ENCODE measurements at places on chromosomes 7 and 10. TPM values are rescaled to one million over a fixed set of nuclear protein-coding genes. Genes with fewer than 3 reads are reported as not detected.

The ECHS1 gene
- total RNA-seq: 52.7 TPM

- no peak for DNase-seq
These were observed 304.2 kb downstream of the RPS24 start for GRCh38 chr10:78337646-78338391.

DNA sequence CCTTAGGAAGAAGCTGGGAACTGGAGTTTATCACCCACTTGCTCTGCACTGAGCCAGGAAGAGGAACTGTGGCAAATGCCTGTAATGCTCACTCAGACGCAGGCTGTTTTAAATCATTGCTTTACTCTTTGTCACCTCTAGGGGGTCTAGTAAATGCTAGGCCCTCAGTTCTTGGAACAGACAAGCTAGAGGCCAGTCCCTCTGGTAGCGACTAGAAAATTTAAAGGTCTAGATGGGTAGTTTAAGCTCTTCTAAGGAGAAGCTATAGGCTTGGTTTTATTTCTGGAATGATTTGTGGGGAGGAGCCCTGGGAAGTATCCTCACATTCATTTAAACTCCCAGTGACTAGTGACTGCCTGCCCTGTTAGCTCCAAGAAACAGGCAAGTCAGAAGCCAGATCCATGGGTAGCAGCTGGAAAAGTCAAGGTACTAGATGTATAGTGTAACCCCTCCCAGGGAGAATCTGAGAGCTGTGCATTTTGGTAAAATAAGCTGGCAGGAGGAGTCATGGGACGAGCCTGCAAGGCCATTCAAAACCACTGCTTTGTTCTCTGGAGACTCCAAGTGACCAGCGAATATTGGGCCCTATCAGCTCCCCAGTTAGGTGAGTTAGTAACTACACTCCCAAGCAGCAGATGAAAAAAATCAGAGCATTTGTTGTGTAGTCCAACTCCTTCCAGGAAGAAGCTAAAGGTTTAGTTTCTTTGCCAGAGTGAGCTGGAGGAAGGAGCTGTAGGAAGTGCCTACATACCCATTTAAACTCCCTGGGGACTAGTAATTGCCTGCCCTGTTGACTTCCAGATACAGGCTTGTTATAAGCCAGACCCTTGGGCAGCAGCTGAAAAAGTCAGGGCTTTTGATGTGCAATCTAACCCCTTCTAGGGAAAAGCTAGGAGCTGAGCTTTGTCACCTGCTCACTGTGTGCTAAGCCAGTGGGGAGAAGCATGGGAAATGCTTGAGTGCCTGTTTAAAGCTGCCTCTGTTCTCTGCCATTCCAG, 68.9 kb downstream of the DYNC1I1 start:
- no peak for DNase-seq

GRCh38 chr7:85719981-85720953, 533.4 kb upstream of the SEMA3D start:
- DNase-seq: no peak

GRCh38 chr7:69204943-69205342, 393.3 kb upstream of the AUTS2 start:
- DNase-seq: no peak

DNA sequence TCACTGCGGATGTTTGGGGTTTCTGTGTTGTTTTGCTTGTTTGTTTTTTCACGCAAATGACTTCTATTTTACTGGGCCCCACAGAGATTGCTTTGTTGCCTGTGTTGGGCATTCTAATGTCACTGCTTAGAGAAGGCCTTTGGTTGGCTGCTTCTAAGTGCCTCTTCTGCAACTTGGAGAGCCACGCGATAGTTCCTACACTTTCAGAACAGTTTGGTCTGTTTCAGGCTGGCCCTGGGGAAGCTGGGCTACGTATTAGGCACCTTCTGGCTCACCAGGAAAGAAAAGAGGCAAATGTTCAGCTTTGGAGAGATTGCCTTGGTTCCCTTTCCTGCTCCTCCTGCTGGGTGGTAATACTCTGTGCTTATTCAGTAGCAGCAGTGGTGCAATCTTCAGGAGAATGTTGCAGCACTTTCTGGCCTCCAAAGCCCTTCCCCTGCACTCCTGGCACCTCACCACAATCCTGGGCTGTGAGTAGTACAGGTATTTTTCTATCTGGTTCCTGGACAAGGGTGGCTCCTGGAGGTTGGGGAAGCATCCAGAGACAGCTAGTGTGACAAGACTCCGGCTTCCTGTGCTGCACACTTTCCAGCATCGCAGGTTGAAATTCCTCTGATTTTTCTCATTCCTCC, 1.2 kb downstream of the ANTXRL start:
- DNase-seq: no peak

- no peak for DNase-seq
These were observed 80.1 kb upstream of the PDCD4 start for GRCh38 chr10:110791541-110792073.

- DNase-seq: no peak
These were observed 57.2 kb downstream of the MAD1L1 start for GRCh38 chr7:2175514-2175913.

DNA sequence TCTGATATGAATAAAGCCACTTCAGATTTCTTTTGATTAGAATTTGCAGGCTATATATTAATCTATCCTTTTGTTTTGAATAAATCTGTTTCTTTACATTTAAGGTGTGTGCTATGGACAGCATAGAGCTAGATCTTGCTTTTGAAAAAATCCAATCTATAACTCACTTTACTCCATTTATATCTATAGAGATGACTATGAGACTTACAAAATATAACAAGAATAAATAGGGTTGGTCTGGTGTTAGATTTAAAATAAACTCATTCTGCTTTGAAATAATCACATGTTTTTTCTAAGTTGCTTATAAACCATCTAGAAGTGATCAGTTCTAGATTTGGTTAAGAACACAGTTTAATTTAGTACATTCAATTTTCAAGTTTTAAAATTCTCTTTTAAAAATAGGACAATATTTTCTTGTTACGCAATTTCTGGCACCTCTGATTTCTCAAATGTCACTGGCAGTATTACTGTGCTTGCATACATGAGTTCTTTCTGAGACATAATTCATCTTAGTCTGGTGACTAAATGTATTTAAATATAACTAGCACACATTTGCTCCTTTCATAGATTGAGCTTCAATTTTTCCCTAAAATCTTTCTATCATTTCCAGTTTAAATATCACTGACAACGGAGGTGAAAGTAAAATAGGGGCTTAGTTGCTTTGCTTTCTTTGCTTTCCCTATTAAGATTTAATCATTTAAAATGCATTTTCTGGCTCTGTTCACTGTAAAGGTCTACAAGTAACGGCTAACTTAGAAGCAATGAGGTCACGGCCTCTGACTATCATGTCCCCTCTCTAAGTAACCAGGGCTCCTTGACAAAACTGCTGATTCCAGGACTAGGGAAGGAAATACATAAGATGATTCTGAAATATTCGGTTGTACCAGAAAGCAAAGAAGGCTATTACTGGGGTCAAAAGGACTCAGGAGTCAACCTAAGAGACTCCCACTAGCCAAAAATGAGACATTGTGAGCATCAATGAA, 89.3 kb downstream of the ICA1 start:
- no peak for DNase-seq

The DDX21 gene
- 209 TPM for total RNA-seq

The RBP3 gene
- not detected for total RNA-seq

The ANXA8 gene
- not detected for total RNA-seq

DNA sequence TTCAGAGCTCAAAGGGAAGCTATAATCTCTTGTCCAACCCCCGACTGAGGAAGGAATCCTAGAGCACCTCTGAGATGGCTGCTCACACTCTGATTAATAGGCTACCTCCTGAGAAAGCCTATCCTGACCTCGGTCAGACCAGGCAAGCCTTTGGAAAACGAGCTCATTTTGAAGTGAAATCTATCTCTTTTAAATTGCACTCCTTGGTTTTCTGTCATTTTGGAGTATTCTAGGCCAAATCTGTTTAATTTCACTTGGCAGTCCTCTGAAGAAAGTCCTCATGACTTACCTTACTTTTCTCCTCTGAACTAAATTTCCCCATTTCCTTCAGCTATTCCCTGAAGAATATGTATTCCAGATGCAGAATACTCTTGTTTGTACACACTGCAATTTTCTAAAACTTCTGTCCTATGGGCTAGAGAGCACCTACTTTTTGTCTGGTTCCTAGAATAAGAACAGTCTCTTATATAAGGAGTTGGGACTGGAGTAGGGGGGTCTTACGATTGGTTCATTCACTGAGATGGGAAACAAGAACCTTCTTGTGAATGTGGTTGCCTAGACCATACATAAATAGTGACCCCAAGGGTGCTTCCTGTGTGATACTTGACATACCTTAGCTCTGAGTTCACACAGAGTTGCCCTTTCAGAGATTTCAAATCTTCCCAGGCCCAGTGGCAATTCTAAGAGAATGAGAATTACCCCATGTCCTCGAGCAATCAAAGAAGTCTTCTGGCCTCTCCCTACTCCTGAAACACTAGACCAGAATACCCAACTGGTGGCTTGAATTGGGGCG, 31.9 kb upstream of the HPS1 start:
- no peak for DNase-seq

The FGL2 gene
- total RNA-seq: 1.4 TPM

DNA sequence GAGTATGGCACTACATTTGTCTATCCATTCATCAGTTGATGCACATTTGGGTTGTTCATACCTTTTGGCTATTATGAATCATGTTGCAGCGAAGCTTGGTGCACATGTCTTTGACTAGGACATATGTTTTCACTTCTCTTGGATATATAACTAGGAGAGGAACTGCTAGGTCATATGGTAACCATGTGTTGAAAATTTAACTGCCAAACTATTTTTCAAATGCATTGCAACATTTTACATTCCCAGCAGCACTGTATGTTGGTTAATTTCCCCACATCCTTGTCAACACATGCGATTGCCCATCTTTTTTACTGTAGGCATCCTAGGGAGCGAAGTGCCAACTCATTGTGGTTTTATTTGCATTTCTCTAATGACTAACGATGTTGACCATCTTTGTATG, 183.4 kb downstream of the PRKCQ start:
- no peak for DNase-seq

The KLHL7 gene
- total RNA-seq: 20.1 TPM

The CALHM3 gene
- total RNA-seq: not detected

The WNT2 gene
- total RNA-seq: not detected

GRCh38 chr10:60394446-60394845, 4.8 kb upstream of the ANK3 start:
- no peak for DNase-seq

DNA sequence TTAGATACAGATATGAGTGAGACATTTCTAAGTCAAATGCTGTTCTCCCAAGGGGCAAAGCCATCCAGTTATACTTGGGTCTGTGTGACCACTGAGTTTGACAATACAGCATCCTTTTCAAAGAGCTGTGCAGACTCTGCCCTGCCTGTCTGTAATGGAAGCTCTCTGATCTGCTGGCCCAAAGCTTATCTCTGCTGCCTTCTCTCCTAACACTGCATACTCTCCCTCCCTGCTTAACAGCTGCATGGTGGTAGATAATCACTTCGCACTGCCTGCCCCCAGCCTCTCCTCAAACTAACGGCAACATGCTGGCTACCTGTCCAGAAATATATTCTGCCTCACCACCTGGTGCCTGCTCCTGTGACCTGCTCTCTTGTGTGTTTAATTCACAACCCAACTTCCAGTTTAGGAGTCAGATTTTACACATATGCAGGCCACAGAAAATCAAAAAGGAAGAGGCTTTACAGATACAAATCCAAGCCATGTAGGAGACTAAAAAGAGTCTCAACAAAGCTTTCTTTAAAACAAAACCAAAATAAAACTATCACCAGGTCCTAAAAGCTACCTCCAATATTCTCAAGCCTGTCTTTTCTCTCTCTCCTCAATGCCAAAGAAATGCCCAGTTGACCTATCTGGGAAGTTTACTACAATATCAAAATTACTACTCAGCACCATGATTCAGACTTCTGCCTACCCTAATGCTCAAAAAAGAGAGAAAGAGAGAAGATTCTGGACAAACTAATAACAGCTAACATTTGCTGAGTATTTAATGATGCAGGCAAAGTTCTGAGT, 145.6 kb downstream of the RELN start:
- DNase-seq: no peak

The RELN gene
- not detected for total RNA-seq

DNA sequence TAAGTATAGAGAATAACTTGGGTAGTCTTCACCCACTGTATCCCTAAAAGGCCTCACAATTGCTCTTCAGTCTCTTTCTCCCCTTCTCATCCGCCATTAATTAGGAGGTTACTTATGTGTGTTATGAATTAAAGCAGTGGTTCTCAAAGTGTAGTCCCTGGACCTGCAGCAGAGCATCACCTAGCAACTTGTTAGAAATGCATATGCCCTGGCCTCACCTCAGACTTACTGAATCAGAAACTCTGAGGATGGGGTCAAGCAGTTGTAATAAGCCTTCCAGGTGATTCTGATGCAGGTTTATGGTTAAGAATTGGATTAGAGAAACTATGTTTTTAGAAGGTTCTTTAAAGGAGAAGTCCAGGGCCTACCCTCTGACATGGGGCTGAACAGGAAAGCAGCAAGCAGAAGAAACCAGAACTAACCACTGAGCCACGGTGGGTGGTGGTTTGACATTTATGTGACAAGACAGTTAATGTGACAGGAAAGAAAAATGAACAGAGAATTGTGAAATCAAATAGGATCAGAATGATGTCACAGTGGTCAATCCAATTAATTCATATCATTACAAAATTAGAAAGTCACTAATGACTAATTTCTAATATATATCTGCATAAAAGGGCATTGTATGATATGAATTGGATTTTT, 37.6 kb downstream of the ENTPD1 start:
- peak; percentile 77 for DNase-seq

DNA sequence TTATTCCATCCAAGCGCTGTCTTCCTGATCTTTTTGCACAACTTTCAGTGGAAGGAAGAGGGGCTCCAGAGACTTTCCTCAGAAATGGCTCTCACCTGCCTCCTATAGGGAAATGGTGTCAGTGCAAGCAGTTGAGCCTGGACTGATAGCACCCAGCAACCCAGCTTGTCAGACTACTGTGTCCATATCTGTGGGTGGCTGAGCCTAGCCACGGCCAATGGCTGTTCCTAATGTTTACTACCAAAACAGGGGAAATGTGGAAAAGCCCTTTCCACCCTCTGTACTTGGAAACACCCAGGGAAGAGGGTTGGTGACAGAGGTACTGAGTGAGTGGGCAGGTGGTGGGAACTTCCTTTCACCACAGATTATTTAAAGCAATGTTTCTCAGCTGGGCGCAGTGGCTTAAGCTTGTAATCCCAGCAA, 4.3 kb upstream of the YKT6 start:
- no peak for DNase-seq

DNA sequence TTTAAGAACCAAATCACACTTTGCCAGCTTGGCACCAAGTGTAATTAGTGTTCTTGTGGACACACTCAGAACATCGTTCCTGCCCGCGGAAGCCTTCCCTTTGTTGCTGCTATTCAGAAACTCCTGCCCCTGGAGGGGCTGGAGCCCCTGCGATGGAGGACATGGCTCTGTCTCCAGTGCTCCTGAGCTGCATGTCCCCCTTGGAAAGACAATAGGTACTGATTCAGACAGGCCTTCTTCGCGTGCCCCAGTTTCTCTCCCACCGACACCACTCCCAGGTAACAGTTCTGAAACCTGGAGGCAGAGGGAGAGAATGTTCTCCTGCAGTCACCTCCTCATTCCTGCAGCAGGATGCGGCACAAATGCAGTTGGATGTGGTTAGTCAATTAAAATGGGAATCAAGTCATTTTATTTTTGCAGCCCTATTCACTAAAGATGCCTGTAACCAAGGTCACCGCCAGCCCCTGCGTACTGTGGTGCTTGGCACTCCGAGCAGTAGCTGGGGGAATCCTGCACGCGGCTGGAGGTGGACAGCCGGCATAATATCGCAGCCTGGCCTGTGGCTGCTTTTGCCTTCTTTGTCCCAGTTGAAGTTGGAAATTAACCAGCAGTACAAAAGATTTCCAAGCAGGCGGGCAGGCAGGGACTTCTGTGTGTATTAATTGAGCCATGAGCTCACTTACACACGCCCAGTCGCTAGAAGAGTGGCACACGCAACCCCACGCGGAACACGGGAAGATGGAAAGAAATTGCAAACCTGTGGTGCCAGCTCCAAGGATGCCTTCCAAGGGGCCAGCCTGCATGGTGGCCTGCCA, 205.7 kb downstream of the EBF3 start:
- DNase-seq: no peak

The AP3M1 gene
- total RNA-seq: 60.7 TPM
